Lung (tissue), 17 donors: ENCODE measurements at places on chromosomes 3 and 15. TPM values are rescaled to one million over a fixed set of nuclear protein-coding genes. Genes with fewer than 3 reads are reported as not detected.

GRCh38 chr15:59008086-59008485, 20.6 kb downstream of the RNF111 start:
- DNase-seq, result no peak

DNA sequence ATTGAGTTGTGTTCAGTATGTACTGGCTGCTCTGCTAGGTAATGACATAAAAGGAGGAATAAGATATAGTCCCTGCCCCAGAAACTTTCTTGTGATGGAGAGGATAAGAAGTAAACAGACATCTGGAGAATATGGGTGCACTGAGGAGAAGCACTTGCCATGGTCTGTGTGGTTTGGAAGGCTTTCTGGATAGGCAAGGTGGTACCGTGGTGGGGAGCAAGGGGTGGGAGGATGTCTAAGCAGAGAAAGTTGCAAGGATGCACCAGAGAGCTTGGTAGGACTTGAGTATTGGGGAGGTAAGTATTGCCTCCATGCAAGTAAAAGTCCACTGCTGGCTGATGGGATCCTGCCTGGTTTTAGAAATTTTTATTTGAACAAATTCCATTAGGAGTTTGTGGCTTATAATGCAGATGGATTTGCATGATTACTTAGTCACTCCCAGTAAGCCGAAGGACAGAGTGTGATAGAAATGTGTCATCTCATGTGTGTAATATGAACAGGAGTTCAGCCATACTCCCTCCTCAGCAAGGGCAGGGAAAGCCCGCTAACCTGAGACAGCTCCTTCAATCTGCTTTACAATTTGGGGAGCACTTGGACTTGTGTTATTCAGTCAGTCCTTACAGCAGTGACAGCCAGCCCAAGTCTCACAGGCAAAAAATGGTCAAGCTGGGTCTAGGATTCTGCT, 53.6 kb downstream of the CLSTN2 start:
- no peak for DNase-seq

DNA sequence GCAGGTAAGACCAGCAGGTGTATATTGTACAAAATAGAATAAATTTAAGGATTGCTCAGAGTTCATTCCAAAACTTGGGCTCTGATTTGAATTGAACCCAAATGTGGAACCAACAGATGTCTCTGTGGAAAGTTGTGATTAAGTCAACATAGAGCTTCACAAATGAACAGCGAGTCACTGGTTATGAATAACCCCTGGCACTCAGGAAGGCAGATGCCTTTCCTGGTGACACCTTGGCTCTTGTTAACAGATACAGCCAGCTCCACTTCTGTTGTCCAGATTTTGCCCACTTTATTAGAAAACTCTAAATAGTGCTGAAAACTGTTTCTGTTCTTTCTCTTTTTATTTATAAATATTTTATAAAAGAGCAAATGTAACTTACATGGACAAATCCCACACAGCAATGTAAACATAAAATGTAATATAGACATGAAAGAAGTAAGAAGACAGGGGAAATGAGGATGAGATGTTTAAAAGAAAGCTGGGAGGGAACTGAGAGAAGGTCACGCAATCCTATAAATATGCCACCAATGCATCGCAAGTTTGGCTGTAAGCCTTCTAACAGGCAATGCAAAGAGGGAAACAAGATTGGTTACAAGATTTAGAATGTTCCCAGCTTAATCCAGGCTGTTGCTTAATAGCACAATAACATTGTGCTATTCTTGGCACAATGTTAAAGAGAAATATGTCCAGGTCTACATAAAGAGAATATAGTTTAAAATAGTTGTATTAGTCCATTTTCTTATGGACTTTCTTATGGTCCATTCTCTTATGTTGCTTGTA, 495.5 kb downstream of the TAFA4 start:
- no peak for DNase-seq

DNA sequence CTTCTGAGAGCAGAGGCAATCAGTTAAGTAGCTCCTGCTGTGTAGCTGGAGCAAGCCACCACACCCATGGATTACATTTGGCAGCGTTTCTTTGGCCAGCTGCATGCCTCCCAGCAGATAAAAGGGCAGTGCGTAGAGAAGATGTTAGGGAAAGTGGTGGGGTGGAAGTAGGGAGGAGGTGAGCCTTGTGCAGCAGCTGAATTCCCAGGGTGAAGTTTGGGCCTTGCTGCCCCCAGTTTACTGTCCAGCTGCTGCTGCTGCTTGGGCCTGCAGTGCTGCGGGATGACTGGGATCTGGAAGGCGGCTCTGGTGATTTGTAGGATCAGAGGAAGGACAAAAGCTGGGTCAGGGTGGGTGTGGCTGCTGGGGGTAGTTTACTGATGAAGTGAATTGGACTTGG, 318.7 kb upstream of the C2CD4B start:
- no peak for DNase-seq

DNA sequence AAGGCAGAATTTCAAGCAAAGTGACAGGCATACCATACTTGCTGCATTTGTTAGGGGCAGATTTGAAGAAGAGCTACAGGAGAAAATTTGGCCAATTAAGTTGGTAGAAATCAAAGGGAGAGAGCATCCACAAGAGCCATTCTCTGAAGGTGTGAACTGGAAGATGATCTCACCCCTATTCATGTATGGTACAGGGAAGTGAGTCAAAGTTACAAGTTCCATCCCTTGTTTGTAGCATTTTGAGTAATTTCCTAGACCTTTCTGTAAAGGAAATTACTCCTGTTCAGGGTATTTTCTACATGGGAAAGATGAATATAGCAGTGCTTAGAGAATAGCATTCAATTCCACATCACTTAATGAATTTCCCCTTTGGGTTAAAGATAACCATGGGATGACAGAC, 28.4 kb downstream of the TTC14 start:
- no peak for DNase-seq

DNA sequence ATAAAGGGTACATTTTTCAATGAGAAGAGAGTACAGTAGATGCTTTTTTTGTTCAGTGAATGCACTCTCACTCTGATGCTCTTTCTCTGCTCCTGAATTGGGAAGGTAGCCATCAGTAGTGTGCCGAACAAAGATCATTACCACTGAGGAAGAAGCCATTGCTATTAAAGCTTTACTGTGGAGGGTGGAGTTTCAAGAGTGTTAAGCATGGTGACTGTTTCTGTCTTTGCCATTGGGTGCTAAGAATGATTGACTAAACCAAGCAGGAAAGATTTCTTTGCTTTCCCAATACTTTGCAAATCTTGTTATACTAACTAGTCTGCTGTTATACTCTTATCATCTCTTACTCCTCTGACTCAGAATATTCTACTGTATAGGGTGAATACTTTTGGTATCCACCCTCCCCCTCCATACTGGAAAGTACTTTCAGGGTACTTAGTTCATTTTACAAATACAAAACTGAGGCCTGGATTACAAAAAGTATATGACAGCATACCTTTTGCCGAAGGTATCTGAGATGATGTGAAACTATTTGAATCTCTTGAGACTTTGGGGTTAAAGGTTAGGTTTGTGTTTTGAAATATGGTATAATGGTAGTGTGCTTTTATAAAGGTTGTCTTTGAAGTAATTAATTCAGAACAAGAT, 1.7 kb downstream of the RAB11A start:
- DNase-seq, result no peak

DNA sequence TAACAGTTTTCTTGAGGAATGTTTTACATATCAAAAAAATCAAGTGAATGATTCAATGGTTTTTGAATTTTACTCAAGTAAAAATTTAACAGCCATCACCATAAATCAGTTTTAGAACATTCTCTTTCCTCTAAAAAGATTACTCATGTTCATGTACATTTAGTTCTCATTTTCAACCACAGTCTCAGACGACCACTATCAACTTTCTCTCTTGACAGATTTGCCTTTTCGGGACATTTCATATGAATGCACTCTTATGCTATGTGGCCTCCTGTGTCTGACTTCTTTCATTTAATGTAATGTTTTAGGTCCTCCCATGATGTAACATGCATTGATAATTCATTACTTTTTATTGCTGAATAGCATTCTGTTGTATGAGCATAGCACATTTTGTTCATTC, 309.3 kb upstream of the PLSCR5 start:
- DNase-seq, result no peak

GRCh38 chr15:23073890-23074646, 34.7 kb upstream of the TUBGCP5 start:
- DNase-seq, result no peak

DNA sequence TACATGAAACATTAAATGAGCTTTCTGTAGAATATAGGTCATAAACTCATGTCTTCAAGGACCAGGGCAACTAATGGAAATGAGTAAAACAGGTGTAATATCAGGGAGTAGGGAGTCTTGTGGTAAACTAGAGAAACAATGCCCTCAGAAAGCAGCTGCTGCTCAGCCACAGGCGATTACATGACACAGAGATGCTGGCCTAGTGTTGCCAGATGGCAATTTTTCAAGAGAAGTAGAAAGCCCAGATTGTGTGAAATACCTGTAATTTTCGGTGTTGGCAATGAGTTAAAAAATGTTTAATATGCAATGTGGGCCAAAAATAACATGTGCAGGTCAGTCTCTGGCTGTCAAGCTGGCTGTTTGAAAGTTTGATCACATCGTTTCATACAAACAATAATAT, 23.4 kb downstream of the NCEH1 start:
- no peak for DNase-seq

DNA sequence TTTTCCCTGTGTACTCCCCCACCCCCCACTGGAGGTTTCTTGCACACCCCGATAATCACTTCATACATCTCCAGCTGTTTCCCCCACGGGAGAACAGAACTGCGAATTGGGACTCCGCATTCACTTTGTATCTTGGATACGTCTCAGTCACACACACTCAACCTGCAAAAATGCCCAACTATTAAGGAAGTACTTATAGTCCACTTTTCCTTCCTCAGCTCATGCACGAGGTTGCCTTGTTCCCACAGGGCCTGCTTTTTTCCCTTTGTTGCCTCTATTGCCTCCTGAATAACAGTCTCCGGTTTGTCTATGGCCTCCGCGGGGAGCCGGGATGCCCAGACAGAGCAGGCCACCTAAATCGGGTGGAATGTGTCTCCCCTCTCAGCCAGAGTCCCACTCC, 282.3 kb downstream of the PYDC2 start:
- no peak for DNase-seq

DNA sequence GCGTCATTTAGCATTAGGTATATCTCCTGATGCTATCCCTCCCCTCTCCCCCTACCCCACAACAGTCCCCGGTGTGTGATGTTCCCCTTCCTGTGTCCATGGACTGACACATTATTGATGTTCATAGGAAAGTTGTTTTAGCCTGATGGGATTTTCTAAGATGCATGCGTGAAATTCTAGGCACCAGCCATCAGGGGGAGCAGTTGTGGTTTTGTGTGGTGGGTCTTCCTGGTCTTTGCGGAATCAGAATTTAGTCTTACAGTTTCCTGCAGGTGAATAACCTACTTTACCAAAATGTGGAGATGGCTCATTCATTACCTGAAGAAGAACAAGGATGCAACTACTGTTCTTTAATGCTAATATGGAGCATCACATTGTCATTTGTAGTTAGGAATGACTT, 455.0 kb upstream of the THBS1 start:
- DNase-seq, result peak; percentile 43

DNA sequence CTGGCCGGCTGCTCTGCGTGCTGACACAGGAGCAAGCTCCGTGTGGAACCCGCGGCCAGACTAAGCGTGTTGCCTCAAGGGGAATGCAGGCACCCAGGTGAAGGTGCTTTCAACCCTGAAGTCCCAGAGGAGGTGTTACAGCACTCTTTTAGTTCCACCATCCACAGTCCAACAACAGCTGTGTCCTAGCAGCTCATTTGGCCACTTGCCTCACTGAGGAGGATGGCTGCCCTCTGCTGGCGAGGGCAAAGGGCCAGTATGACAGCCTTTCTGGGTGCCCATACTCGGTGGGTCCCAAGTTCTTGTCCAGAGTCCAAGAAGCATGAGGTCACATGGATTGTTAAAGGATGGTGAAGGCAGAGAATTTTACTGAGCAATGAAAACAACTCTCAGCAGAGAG, 87.8 kb downstream of the C3orf85 start:
- no peak for DNase-seq

- no peak for DNase-seq
These were observed 11.1 kb downstream of the RUVBL1 start for GRCh38 chr3:128112357-128112968.

GRCh38 chr3:178131801-178132200, 404.4 kb upstream of the KCNMB2 start:
- DNase-seq, result no peak

DNA sequence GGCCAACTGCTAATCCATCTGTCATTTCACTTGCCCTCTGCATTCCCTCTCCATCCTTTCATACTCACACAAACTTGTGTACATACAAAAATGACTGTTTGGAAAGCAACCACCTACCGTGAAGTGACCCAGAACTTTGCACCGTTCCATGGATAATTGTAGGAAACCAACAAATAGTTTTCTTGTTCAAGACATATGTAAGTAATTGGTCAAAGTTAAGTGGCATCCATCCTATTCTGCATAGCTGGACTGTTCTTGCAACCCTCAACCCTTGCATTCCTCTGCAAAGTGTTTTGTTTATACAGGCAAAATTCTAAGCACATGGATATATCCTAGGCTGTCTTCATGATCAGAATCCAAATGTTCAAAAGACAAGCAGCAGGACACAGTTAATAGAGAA, 592.5 kb downstream of the MECOM start:
- no peak for DNase-seq

DNA sequence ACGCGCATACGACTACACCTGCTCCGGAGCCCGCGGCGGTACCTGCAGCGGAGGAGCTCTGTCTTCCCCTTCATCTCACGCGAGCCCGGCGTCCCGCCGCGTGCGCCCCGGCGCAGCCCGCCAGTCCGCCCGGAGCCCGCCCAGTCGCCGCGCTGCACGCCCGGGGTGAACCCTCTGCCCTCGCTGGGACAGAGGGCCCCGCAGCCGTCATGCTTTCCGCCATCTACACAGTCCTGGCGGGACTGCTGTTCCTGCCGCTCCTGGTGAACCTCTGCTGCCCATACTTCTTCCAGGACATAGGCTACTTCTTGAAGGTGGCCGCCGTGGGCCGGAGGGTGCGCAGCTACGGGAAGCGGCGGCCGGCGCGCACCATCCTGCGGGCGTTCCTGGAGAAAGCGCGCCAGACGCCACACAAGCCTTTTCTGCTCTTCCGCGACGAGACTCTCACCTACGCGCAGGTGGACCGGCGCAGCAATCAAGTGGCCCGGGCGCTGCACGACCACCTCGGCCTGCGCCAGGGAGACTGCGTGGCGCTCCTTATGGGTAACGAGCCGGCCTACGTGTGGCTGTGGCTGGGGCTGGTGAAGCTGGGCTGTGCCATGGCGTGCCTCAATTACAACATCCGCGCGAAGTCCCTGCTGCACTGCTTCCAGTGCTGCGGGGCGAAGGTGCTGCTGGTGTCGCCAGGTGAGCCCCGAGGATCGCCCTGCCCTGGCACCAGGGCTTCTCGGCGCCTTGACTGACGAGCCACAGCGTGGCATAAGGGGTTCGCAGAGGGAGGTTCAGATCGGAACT, 420 bp downstream of the SLC27A2 start:
- DNase-seq, result peak; percentile 47

GRCh38 chr3:173397161-173398110, at the start of gene NLGN1:
Gene NLGN1, plus strand, starts transcription at chr3:173397744.
- peak; percentile 89 for DNase-seq

- DNase-seq, result no peak
These were observed 8.2 kb downstream of the FILIP1L start for GRCh38 chr3:100106094-100106493.

- DNase-seq, result peak; percentile 60
These were observed 68.4 kb upstream of the TNFAIP8L3 start for GRCh38 chr15:51162865-51163762.

ZPLD1 gene
- not detected for total RNA-seq

C15orf62 gene
- total RNA-seq, result 0.34 TPM

HTR3E gene
- total RNA-seq, result not detected

HYKK gene
- total RNA-seq, result 4.5 TPM

PAK6 gene
- total RNA-seq, result 10.4 TPM

CERS3 gene
- 0.23 TPM for total RNA-seq

OXTR gene
- total RNA-seq, result 2.6 TPM

SLC28A1 gene
- not detected for total RNA-seq

ADCY5 gene
- 3.2 TPM for total RNA-seq

GHSR gene
- not detected for total RNA-seq

TYRO3 gene
- total RNA-seq, result 13.8 TPM
